ENCODE measurements at places on chromosomes 7 and 10. TPM values are rescaled to one million over a fixed set of nuclear protein-coding genes. Genes with fewer than 3 reads are reported as not detected.

GRCh38 chr10:133258066-133258817, 18.4 kb downstream of the ADAM8 start:
- peaks cover 57% of the 10 kb centered on the region for H3K4me1 ChIP-seq
- H3K4me3 ChIP-seq, result peak overlapping the region; percentile 34
- peak overlapping the region; percentile 72 for H3K27ac ChIP-seq
- no peaks in the 10 kb centered on the region for H3K36me3 ChIP-seq
- H3K27me3 ChIP-seq, result no peaks in the 10 kb centered on the region
- DNase-seq, result no peak

DNA sequence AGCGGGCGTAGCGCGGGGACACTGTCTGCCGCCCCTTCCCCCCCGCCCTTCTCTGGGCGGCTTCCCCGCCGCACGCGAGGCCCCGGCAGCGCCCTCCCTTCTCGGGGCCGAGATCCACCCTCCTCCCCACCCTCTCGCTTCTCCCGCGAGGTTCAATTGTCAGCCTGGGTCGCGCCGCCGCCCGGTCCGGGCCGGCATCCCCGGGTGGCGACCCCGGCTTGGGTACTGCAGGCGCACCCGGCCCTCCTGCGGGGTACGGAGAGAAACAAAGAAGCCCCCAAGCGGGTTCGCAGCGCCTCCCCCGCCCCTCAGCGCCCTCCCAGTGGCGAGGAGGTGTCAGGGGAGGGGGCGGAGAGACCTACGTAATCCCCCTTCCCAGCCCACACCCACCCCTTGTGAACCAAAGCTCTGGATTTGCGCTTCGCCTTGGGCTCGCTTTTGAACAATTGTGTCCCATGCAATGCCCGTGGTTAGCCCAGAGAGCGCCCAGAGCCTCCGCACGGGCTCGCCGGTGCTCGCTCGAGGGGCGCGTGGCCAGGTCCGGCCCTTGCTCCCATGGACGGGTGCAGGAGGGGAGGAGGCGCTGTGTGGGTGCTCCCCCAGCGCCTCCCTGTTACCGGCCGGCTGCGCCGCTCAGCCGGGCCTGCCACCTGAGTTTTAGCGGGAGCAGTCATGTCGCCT, 634 bp downstream of the HECW1 start:
- DNase-seq, result no peak
- peaks cover 10% of the 10 kb centered on the region for H3K27me3 ChIP-seq
- H3K27ac ChIP-seq, result no peak overlapping the region
- no peaks in the 10 kb centered on the region for H3K36me3 ChIP-seq
- no peak overlapping the region for H3K4me3 ChIP-seq

DNA sequence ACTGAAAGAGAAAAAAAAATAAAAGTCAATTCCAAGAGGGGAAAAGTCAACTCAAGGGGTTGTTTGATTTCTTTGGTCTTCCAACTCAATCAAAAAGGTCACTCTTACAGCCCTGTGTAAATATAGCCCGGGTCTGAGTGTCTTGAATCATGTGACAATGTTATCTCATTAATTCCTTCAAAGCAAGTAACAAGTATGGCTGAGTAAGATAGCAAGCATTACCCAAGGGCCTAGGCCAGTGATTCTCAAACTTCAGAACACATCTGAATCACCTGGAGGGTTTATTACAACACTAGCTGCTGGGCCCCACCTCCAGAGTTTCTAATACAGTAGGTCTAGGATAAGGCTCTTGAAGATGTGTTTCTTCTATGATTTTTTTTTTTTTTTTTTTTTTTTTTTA, 125.0 kb downstream of the PRLHR start:
- no peak overlapping the region for H3K4me3 ChIP-seq
- no peaks in the 10 kb centered on the region for H3K4me1 ChIP-seq
- no peaks in the 10 kb centered on the region for H3K27me3 ChIP-seq
- H3K27ac ChIP-seq, result no peak overlapping the region
- no peak for DNase-seq

GRCh38 chr10:48819783-48820182, 119.9 kb downstream of the LRRC18 start:
- H3K4me3 ChIP-seq, result no peak overlapping the region
- H3K4me1 ChIP-seq, result no peaks in the 10 kb centered on the region
- no peaks in the 10 kb centered on the region for H3K36me3 ChIP-seq
- H3K27me3 ChIP-seq, result no peaks in the 10 kb centered on the region
- no peak overlapping the region for H3K27ac ChIP-seq
- no peak for DNase-seq

- peaks cover 3% of the 10 kb centered on the region for H3K4me1 ChIP-seq
- no peaks in the 10 kb centered on the region for H3K36me3 ChIP-seq
- no peak for DNase-seq
Observed at GRCh38 chr7:133434246-133434865, 181.5 kb downstream of the EXOC4 start.

DNA sequence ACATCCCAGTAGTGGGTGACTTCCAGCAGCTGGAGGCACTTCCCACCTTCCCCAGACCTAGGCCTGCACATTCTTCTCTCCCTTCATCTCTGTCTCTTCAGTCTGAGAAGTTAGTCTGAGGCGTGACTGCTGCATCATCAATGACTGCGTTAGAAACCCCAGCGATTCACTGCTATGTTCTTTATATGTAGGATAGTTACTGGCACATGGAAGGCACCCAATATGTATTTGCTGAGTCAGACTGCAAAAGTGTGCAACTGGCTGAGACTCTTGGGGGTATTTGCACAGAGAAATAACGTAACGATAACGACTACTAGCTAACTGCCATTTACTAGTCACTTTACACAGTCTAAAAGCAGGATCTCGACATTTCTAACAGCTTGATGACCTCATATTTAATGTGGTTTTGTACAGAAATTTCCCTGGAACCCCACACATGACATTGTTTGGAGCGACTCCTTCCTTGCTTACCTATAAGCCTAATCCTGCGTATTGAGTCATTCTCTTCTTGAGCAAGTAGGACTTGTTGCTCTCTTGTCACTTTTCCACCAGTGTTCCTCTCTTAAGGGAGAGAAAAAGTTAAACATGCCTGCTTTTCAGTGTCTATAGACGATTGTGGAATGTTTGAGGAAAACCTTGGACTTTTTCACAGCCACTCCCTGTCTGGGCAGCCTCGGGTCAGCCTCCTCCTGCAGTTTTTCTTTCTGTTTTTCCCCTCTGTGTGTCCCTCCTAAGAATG, 45.5 kb downstream of the THNSL1 start:
- H3K27me3 ChIP-seq, result no peaks in the 10 kb centered on the region
- no peaks in the 10 kb centered on the region for H3K36me3 ChIP-seq
- peaks cover 14% of the 10 kb centered on the region for H3K4me1 ChIP-seq
- no peak overlapping the region for H3K27ac ChIP-seq
- DNase-seq, result no peak

GRCh38 chr10:13712837-13713581, 126.2 kb downstream of the PRPF18 start:
- H3K27me3 ChIP-seq, result no peaks in the 10 kb centered on the region
- no peaks in the 10 kb centered on the region for H3K36me3 ChIP-seq
- peaks cover 4% of the 10 kb centered on the region for H3K4me1 ChIP-seq

LRMDA gene
- not detected for total RNA-seq

DNA sequence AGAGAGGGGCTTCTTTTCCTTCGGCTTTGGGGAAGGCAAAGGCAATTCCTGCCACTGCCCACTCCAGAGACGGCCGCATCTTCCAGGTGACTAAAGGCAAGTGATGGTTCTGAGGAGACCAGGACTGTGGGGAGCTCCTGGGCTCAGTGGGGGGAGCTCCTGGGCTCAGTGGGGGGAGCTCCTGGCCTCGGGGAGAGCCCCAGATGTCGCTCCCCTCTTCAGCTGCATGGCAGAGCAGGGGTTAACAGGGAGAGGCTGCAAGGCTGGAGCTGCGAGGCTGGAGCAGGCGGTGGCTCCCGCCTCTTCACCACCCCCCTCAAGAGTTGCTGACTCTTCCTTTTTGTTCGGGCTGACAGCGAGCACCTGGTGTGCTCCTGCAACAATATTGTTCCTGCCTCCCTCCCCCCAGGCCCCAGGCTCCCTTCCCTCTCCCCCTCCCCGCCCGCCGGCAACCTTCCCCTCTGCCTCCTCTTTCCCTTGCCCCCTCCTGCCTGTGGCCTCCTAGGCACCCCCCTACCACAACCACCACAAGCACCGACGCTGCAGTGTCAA, 56.3 kb upstream of the LBX1 start:
- H3K4me1 ChIP-seq, result peaks cover 4% of the 10 kb centered on the region
- H3K36me3 ChIP-seq, result no peaks in the 10 kb centered on the region
- no peak overlapping the region for H3K4me3 ChIP-seq
- peaks cover 57% of the 10 kb centered on the region for H3K27me3 ChIP-seq
- no peak for DNase-seq
- no peak overlapping the region for H3K27ac ChIP-seq

GBX1 gene
- not detected for total RNA-seq

- DNase-seq, result peak; percentile 56
- H3K4me3 ChIP-seq, result no peak overlapping the region
- H3K27me3 ChIP-seq, result no peaks in the 10 kb centered on the region
- H3K36me3 ChIP-seq, result no peaks in the 10 kb centered on the region
- peaks cover 5% of the 10 kb centered on the region for H3K4me1 ChIP-seq
Observed at GRCh38 chr10:21993360-21994001, 10.0 kb downstream of the DNAJC1 start.

TDRD1 gene
- 0.41 TPM for total RNA-seq

DNA sequence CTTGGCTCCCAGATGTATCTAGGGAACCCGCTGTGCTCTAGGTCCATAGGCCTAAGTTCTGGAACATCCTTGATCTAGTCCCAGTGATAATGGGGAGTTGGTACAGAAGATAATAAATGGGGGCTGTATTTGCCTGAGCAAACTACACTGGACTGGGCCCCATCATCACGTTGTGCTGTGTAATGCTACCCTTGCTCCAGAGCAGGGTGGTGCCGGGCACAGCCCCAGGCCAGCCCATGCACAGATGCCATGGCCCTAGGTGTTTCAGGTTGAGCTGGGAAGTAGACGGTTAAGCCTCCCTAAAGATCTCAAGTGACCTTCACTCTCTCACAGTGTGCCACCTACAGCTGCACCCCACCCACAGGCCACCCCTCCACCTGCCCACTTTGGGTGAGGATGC, 53.2 kb downstream of the STRA8 start:
- no peaks in the 10 kb centered on the region for H3K36me3 ChIP-seq
- peaks cover 13% of the 10 kb centered on the region for H3K4me1 ChIP-seq
- no peak overlapping the region for H3K27ac ChIP-seq
- H3K27me3 ChIP-seq, result no peaks in the 10 kb centered on the region
- no peak for DNase-seq
- H3K4me3 ChIP-seq, result no peak overlapping the region

ASB15 gene
- total RNA-seq, result not detected

DNA sequence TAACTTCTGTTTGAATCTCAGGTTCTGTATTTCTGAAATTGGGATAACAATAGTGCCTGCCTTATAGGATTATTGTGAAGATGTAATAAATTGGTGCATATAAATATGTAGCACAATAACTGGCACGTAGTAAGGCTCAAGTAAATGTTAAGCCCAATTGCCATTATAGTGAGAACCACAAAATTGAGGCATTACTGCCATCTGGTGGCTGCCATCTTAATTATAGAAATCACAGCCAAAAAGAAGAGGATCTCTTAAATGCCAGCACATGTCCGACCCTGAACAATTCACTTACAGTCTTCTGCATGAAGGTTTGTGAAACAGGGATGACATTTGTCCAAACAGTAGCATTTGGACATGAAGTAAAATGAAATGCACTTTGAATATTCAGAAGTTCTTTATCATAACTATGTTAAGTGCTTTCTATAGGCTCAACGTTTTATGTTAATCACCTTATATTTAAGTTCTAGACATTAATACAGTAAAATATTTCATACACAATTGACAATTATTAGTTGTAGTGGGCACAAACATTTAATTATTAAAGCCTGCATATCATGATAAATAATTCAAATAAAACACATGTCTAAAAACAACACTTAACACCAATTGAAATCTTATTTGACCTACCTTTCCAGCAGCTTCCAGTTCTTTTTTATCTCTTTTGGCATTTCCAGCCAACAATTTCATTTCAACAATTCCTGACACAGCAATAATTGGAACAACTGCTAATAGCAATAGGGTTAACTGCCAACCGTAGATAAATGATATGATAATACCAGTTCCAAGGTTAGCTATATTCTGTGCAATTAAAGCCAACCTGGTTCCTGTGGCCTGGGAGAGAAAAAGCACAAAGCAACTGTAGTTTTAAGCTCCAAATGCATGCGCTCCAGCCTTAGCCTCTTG, 58.5 kb downstream of the ABCB4 start:
- no peaks in the 10 kb centered on the region for H3K27me3 ChIP-seq
- no peaks in the 10 kb centered on the region for H3K4me1 ChIP-seq
- no peaks in the 10 kb centered on the region for H3K36me3 ChIP-seq
- no peak overlapping the region for H3K27ac ChIP-seq
- peak; percentile 64 for DNase-seq

INA gene
- total RNA-seq, result not detected

AGR3 gene
- total RNA-seq, result not detected

DNA sequence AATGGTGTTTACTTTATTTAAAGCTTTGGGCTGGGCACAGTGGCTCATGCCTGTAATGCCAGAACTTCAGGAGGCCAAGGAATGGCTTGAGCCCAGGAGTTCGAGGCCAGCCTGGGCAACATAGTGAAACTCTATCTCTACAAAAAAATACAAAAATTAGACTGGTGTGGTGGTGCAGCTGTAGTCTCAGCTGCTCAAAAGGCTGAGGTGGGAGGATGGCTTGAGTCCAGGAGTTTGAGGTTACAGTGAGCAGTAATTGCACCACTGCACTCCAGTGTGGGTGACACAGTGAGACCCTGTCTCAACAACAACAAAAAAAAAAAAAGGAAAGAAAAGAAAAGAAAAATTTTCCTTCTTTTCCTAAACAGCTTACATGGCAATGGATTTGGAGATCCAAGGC, 22.0 kb downstream of the SLC16A9 start:
- H3K36me3 ChIP-seq, result no peaks in the 10 kb centered on the region
- no peaks in the 10 kb centered on the region for H3K27me3 ChIP-seq
- H3K4me3 ChIP-seq, result no peak overlapping the region
- no peak for DNase-seq

PYROXD2 gene
- 36.6 TPM for total RNA-seq

CCDC3 gene
- not detected for total RNA-seq

GRCh38 chr10:76491216-76491615, 1059.8 kb downstream of the LRMDA start:
- no peak for DNase-seq
- no peak overlapping the region for H3K4me3 ChIP-seq
- H3K27me3 ChIP-seq, result no peaks in the 10 kb centered on the region
- H3K27ac ChIP-seq, result no peak overlapping the region
- no peaks in the 10 kb centered on the region for H3K36me3 ChIP-seq

- peaks cover 9% of the 10 kb centered on the region for H3K36me3 ChIP-seq
- DNase-seq, result peak; percentile 67
- peak overlapping the region; percentile 83 for H3K27ac ChIP-seq
- no peaks in the 10 kb centered on the region for H3K27me3 ChIP-seq
- peak overlapping the region; percentile 77 for H3K4me3 ChIP-seq
Observed at GRCh38 chr10:128047991-128048818, 78.0 kb downstream of the MKI67 start.

DNA sequence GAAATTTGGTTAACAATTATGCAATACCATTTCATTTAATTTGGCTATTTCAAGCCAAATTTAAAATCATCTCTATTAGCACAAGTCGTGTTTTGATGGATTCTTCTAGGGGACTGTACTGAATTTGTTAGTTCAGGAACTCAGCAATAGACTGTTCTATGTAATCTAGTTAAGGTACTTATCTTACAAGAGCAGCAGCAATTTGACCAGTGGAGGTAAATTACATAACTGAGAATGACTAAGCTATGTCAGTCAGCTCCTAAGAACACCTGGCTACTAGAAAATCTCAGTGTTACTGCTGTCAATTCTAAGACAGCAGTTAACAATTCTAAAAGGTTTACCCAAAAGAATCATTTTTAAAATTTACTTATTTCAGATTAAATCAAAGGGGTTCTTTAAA, 513.9 kb upstream of the ZWINT start:
- no peaks in the 10 kb centered on the region for H3K27me3 ChIP-seq
- H3K36me3 ChIP-seq, result no peaks in the 10 kb centered on the region
- no peak overlapping the region for H3K4me3 ChIP-seq
- H3K4me1 ChIP-seq, result no peaks in the 10 kb centered on the region

C7orf57 gene
- not detected for total RNA-seq

Data from CD4-positive, alpha-beta memory T cell (primary cell).